CD4-positive, alpha-beta T cell treated with Interleukin-17A for 4 hours (primary cell): ENCODE measurements at places on chromosomes 4 and X.
A peak's percentile ranks its signal among the peaks of the same experiment; 100 is the strongest.

- no peak for DNase-seq
Measured at GRCh38 chr4:69546134-69546765, 50.5 kb upstream of the UGT2B4 start.

DNA sequence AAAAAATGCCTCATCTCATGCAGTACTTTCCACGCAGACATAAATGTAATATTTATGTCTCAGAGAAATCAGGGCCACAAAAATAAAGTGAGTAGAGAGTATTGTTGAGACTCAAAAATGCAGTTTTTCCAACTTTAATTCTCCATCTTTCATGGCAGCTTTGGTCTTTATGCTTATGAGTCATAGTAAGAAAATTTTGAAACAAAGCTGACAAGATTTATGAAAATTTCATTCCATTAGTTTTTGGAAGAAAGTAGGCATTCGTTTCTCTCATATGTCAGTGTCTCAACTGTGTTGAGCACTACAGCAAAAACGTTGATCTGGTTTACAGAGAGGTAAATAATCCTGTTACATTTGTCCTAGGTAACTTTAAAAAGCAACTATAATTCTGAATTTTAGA is 656.8 kb downstream of the IQCM start:
- DNase-seq = no peak

DNA sequence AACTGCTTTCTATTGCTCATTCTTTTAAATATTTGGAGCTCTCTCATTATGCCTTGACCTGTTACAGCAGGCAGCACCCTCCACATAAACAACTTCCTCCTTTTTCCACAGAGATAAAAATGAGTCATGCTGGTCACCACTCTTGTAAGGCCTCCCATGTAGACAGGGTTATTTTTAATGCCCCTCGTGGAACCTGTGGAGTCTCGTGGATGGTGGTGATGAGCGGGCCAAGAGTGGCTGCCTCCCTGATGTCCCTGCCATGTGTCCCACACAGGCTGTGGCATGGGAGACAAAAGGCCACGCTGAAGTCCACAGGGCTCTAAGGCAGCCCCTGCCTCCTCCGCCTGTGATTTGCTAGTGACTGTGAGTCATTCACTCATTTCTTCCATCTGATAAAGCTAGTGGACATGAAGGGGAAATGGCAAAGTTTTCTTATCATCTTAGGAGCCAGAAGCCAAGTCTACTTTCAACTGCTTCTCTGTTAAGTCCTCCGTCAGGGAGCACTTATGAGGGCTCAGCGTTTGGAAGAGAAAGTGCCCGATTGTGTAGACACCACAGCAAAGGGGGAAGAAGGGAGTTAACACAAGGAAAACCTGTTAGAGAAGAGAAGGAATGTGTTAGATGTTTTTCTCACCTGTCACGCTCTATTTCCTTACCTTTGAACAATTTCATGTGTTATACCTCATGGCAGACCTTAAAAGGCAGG is 121.6 kb upstream of the FAT1 start:
- DNase-seq = no peak

DNA sequence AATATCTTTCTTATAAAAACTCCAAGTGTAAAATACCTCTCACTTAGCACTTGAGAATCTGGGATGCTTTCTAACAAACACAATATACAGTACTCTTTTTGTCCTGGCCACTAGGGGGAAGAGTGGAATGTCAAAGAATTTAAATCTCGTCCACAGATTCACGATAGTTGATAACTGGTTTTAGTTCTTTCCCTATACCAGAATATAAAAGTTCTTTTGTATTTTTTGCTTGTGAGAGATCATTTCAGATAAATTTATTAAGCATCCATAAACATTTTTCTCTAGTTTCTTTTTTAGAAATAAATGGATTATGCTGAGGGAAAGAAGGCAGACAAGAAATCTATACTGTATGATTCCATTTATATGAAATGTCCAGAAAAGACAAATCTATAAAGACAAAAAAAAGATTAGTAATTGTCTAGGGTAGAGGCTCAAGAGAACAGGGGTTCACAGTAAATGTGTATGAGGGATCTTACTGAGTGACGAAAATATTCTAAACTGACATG is 50.4 kb downstream of the MGARP start:
- peak; percentile 8 for DNase-seq
